ENCODE measurements at places on chromosomes 1 and 21.
A peak's percentile ranks its signal among the peaks of the same experiment; 100 is the strongest.

DNA sequence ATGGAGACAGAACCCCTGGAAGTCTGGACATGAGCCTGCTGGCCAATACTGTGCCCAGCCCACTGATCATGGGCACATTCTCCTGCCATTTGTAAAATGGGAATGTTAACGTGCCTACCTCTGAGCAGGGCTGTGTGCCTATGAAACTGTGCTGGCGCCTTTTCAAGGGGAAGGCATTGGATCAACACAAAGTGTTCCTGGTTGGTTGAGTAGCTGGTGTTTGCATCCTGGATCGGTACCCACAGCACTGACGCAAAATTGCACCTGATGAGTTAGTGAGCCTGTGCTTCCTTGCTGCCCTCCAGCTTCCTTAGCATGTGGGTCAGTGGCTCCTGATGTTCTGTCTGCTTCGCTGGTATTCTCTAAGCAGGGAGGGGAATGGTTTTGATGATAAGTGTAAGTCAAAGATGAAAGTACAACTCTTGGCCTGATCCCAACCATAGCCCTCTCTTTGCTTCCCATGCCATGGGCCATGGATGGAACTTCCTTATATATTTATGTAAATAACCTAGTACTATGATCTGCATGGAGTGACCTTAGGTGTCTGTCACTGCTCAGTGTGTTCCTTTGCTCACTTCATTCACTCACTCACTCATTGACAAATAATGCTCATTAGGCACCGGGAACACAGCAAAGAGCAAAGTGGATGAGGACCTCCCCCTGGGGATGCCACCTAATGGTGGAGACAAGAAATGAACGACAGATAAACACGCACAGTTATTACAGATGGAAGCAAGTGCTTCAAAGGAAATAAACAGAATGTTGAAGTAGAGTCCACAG is 22.7 kb downstream of the MAB21L3 start:
- peak; percentile 54 for DNase-seq

GRCh38 chr1:15493869-15494390 is 18.0 kb downstream of the CELA2B start:
- DNase-seq: no peak

GRCh38 chr1:206537141-206537540 is 29.8 kb downstream of the RASSF5 start:
- DNase-seq: no peak

DNA sequence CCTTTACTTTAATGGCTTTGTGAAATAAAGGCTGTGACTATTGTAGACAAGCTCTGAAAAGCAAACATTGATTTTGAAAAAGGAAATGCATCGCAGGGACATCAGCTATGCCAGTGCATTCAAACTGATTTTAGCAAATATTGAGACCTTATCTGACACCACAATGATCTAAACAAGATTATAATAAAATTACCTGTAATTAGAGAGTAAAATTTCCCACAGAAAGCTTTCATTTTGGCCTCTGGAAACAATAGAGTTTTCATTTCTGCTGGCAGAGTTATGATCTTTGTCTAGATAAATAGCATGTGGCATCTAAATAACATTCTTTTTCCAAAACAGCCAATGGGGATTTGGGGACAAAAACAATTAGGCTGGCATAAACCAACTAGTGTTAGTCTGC is 650.4 kb upstream of the PRMT6 start:
- no peak for DNase-seq

- DNase-seq: no peak
These were observed 208.7 kb upstream of the FMN2 start for GRCh38 chr1:239882967-239883366.

GRCh38 chr1:155531624-155532023 is 31.0 kb downstream of the ASH1L start:
- DNase-seq: peak; percentile 39

DNA sequence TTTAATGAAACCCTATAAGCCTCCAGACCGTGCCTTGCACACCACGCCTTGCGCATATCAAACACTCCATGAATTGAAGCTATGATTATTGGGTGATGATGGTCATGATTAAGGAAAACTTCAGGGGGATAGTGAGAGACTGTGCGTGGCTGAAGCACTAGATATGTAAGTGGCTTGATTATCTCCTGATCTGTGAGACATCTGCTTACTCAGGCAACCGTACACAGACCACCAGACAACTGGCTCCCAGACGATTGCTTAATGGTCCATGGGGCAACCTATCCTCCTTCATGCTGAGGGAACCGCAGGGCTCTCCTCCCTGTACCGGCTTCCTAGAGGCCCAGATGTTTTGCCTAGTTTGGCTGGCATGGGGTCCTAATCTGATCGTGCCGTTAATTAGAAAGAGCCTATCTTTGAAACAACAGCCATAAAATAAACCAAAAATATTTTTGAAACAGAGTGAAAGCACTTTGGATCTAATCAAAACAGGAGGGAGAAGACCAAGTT is 51.6 kb downstream of the IRF2BP2 start:
- DNase-seq: peak; percentile 98

- DNase-seq: no peak
These were observed 30.1 kb downstream of the CLIC4 start for GRCh38 chr1:24775348-24775747.

- no peak for DNase-seq
These were observed 11.1 kb upstream of the DDOST start for GRCh38 chr1:20672265-20672632.

GRCh38 chr1:63612564-63612963 is 19.4 kb downstream of the PGM1 start:
- no peak for DNase-seq

GRCh38 chr1:226657895-226658545 is 81.1 kb downstream of the ITPKB start:
- no peak for DNase-seq

- peak; percentile 90 for DNase-seq
These were observed 77.6 kb downstream of the XCL2 start for GRCh38 chr1:168466092-168466713.

GRCh38 chr1:229221106-229222019 is 49.5 kb upstream of the RAB4A start:
- no peak for DNase-seq

DNA sequence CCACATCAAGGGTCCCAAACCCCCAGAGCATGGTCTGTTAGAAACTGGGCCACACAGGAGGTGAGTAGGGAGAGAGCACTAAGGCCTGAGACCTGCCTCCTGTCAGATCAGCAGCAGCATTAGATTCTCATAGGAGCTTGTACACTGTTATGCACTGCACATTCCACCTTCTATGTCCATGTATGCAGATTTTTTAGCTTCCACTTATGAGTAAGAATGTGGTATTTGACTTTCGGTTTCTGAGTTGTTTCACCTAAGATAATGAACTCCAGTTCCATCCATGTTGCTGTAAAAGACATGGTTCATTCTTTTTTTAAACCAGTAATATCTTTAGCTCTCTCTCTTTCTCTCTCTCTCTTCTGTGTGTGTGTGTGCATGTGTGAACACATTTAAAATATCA is 663 bp upstream of the GBP6 start:
- peak; percentile 57 for DNase-seq

GRCh38 chr1:41003640-41004220 is 17.8 kb downstream of the SLFNL1 start:
- peak; percentile 99 for DNase-seq

DNA sequence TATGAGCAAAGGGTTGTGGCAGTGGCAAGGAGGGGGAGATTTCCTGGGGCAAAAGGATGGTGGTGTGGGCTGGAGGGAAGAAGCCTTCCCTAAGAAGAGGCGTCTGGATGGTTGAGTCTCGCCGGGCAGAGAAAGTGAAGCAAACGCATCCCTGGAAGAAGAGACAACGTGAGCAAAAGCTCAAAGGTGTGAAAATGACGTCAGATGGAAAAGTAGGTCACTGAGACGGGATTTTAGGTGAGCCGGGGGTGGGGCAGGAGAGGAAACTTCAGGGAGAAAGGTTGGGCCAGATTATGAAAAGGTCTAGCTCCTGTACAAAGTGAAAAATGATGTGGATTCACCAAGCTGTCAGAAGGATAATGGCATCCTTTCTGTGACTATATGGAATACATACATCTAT is 95.3 kb upstream of the KCNE2 start:
- DNase-seq: no peak

GRCh38 chr1:178472531-178472930 is 24.2 kb downstream of the CLEC20A start:
- DNase-seq: no peak

GRCh38 chr1:91026777-91027176 is 4.9 kb upstream of the ZNF644 start:
- DNase-seq: peak; percentile 46

DNA sequence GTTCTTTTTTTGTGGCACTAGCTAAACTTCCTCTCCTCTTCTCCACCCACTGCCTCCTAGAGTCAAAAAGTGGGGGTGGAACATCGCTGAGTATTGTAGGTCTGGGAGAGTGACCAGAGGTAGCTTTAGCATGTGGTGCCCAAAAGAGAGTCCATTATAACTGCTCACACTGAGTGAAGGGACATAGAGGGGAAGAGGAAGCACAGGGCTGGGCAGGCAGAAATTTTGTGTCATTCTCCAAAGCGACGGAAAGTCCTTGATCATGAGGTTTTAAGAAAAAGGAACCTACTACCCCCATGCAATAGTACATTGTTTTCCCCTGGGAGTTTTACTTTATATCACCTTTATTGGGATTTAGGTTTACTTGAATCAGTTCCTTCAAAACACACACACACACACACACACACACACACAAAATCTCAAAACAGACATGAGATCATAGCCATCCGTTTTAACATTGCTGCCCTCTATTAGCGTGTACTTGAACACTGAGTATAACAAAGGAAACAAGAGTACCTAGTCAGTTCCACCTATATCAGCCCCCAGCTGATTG is 4.1 kb downstream of the CD84 start:
- DNase-seq: peak; percentile 85

DNA sequence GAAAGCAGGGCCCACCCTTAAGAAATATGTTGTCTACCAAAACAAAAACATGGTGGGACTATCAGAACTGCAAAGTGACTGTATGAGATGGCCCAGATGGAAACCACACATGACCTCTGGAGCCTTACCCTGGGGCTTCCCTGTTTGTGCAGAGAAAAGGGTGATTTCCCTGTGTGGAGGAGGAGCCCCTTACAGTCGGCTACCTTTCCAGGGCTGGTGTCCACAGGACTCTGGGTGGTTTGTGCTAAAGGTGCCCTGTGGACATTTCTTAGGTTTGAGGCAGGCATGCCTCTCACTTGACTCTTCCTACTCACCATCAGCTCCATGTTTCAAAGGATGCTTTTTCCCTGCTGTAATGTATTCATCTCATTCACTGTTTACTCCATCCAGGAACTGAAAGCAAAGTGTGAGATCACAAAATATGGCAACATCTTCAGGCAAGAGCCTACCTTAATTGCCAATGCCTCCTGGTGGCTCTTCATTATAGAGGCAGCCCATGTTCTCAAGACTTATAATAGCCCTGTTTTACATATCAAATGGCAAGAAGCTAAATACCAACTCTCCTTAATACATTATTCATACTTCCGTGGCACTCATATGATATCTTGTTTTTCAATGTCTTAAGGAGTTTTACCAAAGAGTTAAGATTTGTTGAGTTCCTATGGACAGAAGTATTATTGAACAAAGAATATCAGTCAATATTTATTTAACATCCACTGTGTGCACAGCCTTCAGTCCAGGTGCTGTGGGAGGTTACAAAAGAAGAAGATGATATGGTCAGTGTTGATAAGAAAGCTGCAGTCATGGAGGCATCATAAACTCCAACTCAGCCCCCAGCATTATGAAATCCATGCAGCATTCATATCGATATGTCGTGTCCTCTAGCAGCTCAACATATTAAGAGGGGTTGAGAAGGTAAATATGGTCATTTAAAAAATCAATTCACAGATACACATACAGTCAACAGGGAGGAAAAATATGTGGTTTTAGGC is 15.5 kb upstream of the TFF3 start:
- no peak for DNase-seq

DNA sequence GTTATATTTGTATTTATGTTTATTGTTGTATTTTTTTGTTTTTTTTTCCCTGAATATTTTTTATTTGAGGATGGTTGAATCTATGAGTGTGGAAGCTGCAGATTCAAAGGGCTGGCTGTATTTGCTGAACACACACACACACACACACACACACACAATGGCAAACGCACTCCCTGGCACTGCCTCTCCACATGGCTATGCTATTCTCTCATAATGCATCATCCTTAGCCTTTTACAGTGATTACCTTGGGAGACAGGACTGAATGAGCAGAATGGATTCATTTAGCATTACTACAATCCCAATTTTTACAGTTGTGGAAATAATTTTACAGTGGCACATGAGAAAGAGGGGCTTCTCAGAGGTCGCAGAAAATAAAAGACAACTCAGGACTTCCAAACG is 390.1 kb downstream of the PCP4 start:
- no peak for DNase-seq

DNA sequence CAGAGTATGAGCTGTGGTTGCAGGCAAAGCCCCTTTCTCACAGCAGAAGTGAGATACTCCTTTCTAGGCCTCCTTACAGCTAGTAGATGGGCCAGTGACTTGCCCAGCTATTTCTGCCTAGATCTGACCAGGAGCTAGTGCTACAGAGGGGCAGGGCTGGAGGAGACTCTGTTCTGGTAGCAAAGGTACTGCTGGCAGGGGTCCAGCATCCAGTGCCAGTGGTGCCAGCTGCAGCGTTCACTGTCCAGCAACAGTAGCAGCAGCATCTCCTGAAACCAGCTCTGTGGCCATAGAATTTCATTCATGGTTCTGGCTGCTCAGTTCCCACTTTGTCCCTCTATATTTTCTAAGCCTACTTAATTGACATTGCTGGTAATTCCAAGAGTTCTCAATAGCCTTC is 62.5 kb upstream of the CNN3 start:
- DNase-seq: no peak

GRCh38 chr1:32647308-32648134 is 2.8 kb downstream of the ZBTB8OS start:
- no peak for DNase-seq

- DNase-seq: peak; percentile 72
These were observed 38.8 kb downstream of the ERI3 start for GRCh38 chr1:44316231-44316759.

GRCh38 chr1:167861664-167862381 is 52.1 kb downstream of the ADCY10 start:
- peak; percentile 41 for DNase-seq

- no peak for DNase-seq
These were observed 17.3 kb upstream of the ERICH3 start for GRCh38 chr1:74690909-74691308.

- peak; percentile 29 for DNase-seq
These were observed 35.3 kb downstream of the RERE start for GRCh38 chr1:8782001-8782620.

DNA sequence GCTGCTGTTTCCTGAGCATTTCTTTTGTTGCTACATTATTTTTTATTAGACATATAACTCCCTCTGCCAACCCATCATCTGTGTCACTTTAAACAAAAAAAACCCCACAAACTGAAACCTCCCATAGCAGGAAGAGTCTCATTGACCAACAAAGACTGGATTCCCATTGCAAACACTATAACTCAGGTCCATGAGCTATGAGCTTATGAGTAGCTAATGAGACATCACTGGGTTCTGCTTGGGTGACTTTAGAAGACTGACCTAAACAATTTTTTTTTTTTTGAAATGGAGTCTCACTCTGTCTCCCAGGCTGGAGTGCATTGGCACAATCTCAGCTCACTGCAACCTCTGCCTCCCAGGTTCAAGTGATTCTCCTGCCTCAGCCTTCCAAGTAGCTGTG is 212.8 kb downstream of the LTN1 start:
- no peak for DNase-seq

- DNase-seq: no peak
These were observed 62.9 kb downstream of the NID1 start for GRCh38 chr1:236002025-236002390.
